SK-N-DZ (cell line): ENCODE measurements at places on chromosomes 4 and X.

- DNase-seq: no peak
Observed at GRCh38 chrX:69793260-69793935, 177.5 kb downstream of the EDA start.

DNA sequence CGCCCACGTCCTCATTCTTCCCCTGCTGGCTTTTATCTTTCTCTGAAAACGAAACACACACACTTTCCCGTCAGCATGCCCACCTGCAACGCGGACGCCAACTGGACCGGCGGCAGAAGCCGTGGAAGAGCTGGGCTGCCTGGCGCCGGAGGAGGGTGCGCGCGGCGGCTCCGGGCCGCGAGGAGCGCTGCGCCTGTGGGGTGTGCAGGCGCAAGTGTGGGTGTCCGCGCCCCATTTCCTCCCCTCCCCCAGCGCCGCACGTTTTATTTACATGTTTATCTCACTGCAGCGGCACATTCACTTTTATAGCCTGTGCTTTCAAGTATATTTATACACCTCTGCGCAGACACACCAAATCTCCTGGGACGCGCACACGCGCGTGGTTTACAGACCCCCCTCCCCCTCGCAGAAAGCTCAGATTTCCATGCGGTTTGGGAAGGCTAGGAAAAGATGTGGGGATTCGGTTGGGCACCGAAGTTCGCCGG, 1.5 kb downstream of the PITX2 start:
- no peak for DNase-seq

GRCh38 chr4:154877110-154877760, 96.2 kb downstream of the RBM46 start:
- DNase-seq: peak; percentile 22

- DNase-seq: no peak
Observed at GRCh38 chr4:3659131-3659530, 107.1 kb upstream of the ADRA2C start.

DNA sequence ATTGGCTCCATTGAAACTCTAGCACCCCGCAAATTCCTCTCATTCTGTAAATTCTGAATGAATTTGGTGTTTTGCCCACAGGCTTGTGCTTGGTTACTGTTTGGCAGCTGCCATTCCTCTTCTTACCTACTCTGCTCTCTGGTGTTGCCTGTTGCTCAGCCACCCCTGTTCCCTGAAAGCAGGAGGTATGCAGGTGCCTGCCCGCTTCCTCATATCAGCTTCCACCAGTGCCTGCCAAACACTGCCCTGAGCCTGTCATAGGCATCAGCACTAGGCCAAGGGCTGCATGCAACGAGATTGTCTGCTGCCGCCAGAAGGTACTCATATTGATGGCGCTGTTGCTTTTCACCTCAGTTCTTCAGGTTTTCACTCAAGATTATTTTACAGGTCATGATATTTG, 978.1 kb downstream of the C4orf33 start:
- no peak for DNase-seq

- DNase-seq: no peak
Observed at GRCh38 chrX:10206317-10206716, 49.5 kb downstream of the CLCN4 start.

DNA sequence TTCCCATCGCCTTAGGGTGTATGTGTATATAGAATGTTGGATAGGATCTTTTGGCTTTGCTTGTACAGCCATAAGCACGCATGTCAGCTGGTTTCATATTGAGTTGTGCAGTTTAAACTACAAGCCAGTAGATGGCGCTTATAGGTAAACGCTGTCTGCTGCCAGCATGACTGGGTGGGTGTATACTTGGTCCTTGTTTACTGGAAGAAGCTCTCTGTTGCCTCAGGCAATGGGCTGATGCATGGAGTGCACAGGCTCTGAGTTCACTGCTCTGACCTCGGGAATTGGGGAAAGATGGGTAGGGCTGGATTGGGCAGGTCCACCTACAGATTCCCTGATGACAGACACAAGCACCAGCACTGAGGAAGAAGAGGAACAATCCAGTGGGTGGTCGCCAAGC, 831.5 kb downstream of the STIM2 start:
- peak; percentile 48 for DNase-seq

- no peak for DNase-seq
Observed at GRCh38 chr4:47572981-47573380, 87.9 kb downstream of the ATP10D start.

DNA sequence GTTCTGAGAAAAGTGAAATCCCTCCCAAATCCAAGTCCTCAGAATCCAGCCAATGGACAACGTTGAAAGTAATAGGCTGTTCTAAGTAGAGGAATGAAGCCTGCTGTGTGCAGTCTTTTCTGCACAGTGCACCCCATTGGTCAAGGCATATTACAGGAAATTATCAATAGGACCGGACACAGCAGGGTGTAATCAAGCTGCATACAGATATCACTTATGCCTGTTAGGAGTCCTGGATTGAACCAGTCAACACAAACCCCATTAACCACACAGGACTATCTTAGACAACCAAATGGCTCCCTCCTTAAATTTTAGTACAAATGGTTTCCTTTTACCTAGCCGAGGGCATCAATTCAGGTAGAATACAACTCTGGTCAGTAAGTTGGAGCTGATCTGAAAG, 34.2 kb upstream of the MAGEA8 start:
- DNase-seq: no peak

DNA sequence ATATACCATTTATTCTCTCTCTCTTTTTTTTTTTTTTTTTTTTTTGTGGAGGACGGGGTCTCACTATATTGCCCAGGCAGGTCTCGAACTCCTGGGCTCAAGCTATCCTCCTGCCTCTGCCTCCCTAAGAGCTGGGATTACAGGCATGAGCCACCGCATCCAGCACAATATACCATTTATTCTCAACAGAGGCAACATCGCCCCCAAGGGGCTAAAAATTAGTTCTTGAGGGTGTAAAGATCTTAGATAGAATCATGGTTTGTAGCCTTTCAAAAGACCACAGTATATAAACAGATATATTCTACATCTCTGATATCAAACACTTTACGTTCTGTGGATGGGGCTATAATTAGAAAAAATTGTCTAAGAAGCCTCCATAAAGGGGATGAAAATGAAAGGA, 39.8 kb upstream of the TCEAL2 start:
- DNase-seq: no peak

DNA sequence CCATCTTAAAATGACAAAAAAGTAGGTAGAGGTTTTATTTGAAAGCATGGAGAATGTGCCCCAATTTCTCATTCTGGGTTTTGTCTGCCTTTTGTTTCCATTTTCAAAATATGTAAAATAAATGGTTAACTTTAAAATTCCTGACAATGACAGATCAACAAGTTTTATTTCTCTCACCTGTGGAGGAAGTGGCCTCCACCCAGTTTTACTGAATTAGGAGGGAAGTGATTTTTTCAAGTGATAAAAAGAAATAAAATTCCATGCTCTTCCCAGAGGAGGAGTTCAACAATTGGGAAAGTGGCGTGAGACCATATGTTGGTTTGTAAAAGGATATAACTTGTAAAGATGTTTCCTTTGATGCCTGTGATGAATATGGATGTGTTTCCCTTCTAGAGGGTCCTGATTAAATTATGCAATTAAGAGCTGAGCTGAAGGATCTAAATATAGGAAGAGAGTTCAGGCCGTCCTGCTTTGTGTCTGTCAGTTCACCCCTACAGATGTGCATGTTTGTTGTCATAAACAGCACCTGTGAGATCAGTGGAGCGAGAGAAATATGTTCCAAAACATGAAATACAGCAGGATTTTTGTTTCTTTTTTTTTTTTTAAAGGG, 19.5 kb downstream of the SMAD1 start:
- DNase-seq: peak; percentile 45

GRCh38 chr4:153541456-153542096, 75.4 kb downstream of the TMEM131L start:
- DNase-seq: no peak

GRCh38 chrX:110302975-110303374, 14.9 kb downstream of the AMMECR1 start:
- no peak for DNase-seq

- no peak for DNase-seq
Observed at GRCh38 chr4:15851969-15852368, 73.8 kb downstream of the CD38 start.

DNA sequence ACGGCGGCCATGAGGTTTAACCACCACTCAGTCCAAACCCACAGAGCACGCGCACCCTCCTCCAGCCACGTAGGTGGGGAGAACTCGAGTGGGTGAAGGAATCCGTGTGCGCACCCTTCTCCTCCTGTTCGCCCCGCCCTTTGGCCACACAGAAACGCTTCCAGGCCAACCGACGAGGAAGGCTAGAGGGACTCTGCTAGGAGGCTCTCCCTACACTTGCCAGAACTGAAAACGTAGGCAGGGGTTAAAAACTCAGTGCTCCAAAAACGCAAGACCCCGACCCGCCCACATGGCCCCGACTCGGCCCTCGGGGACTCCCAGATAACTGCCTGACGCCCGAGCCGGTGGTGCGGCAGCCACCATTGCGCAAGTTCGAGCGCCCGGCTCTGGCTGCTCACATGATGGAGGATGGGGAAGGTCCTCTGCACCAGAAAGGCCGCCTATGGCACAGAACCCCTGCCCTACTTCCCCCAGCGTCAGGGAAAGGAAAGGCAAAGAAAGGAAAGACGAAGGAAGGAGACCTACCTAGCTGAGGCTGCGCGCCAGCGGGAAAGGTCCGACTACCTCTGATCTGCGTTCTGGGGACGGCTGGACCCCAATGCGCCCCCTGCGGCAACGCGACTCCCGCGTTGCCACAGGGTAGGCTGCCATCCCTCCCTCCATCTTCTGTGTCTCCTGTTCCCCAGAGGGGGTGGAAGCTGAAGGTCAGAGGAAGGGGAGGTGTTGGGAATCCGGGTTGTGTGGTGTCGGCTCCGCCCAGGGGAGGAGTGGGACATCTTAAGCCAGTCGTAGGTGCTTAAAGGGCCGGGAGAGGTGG, 201.9 kb upstream of the AGTR2 start:
- peak; percentile 89 for DNase-seq

GRCh38 chr4:127783026-127783769, 1.1 kb downstream of the HSPA4L start:
- DNase-seq: peak; percentile 47

DNA sequence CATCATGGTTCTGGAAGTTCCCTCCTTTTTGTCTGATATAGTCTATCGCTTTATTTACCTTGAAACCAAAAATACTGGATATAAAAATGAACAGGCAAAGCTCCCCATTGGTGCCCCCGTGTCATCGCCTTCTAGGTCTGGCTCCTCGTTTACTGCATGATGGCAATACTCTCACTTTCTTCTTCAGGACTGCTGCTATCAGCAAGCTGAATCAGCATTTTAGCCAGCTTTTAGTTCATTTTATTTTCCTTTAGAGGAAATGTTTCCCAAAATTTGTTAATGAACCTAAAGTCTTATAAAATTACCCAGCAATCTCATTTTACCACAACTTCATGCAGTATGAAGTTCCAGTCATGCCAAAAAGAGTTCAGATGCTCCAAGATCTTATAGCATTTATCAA, 80.5 kb downstream of the ZIC3 start:
- no peak for DNase-seq

DNA sequence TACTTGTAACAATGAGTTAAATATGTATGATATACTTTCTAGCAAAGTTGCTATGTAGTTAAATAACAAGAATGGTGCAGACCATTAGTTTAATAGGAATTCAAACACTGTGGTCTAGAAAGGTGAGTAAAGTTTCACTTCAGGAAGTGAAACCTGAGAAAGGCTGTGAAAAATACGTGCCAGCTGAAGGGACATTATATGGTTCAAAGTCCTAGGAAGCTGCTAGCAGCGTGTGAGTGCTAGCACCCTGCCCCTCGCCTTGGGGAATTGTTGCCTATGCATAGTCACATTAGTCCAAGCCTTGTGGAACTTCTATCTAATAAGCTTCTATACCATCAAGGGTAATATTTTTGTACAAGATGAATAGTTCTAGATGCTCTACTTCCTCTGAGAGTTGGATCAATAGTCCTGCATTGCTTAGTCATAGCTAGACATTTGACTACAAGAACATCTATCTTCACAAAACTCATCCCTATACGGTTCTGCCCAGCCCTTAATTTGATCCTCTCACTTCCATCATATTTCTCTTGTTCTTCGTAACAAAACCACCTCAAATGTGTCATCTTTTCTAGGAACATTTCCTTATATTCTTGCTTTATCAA, 45.8 kb upstream of the ARSJ start:
- DNase-seq: no peak

DNA sequence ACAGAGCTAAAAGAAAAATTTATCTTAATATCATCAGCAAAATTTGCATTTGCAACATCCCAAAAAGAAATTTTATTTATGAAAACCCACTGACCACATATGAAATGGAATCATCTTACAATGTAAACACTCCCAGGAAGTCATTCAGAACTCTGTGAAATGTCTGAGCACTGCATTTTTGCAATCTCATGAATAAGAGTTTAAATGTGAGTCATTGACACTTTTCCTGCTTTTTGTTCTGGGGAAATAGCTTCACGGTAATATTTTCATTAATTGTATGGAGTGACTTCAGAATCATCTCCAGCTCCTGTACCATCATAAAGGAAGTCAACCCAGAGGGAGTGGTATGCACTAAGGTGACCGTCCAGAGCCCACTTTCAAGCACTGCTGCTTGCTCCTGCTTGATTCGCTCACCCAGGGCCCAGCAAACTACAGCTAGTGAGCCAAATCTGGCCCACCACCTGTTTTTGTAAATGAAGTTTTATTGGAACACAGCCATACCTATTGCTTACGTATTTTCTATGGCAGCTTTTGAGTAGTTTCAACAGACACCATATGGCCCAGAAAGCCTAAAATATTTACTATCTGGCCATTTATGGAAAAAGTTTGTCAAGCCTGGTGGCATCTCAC, 17.2 kb downstream of the EDNRA start:
- no peak for DNase-seq

- no peak for DNase-seq
Observed at GRCh38 chr4:48831532-48832030, 693 bp downstream of the OCIAD1 start.

- no peak for DNase-seq
Observed at GRCh38 chr4:147760695-147761094, 28.8 kb downstream of the ARHGAP10 start.

DNA sequence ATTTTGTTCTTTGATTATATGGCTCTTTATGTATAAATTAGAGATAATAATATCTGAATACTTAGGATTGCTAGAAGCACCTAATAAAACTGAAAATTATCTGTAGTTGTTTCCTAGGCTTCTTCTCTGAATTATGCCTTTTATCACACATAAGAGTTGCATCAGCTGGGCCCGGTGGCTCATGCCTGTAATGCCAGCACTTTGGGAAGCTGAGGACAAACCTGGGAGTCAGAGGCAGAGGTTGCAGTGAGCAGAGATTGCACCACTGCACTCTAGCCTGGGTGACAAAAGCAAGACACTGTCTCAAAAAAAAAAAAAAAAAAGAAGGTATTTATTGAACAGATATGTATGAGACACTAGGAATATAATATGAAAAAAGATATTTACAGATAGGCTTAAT, 773.5 kb upstream of the AGA start:
- DNase-seq: no peak

GRCh38 chr4:39976945-39977488, 694 bp downstream of the PDS5A start:
- peak; percentile 14 for DNase-seq

DNA sequence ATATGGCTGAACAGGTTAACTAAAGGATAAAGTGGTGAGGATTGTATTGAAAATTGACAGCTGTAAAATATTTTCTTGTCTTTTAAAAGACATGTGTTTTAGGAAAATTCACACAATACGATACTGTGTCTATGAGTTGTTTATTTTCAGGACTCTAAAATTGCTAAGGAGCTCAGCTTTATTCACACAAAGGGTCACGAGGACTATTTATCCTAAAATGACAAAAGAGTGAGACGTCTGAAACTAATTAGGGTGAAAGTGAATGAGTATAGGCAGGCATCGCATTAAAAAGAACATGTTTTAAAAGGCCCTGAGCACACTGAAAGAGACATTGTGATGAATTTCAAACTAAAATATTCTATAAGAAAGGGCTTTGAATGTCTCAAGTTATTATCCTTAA, 304.7 kb downstream of the SH2D1A start:
- DNase-seq: no peak
